ENCODE measurements at places on chromosomes 13 and 19. TPM values are rescaled to one million over a fixed set of nuclear protein-coding genes. Genes with fewer than 3 reads are reported as not detected.

The ZNF540 gene
- total RNA-seq: 6.8 TPM

GRCh38 chr13:94710881-94711560, 1.3 kb downstream of the SOX21 start:
- no peak for DNase-seq

GRCh38 chr19:13234518-13234917, 84.3 kb downstream of the IER2 start:
- no peak for DNase-seq

The FGF21 gene
- total RNA-seq: not detected

DNA sequence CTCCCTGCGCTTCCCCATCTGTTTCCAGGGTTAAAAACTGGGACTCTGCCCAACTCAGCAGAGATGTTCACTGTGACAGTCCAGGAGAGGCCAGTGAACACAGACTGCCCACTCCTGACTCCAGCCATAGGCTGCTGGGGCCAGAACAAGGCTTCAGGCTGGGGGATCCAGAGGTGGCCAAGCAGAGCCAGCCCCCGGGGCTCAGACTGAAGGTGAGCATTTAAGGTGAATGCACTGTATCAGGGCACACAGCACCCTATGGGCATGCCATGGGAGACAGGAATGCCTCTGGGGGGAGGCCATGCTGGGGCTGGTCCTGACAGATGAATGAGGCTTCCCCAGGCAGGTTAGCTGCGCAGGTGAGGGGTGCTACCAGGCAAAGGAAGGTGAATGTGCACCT, 96.4 kb downstream of the TUBA3C start:
- no peak for DNase-seq

DNA sequence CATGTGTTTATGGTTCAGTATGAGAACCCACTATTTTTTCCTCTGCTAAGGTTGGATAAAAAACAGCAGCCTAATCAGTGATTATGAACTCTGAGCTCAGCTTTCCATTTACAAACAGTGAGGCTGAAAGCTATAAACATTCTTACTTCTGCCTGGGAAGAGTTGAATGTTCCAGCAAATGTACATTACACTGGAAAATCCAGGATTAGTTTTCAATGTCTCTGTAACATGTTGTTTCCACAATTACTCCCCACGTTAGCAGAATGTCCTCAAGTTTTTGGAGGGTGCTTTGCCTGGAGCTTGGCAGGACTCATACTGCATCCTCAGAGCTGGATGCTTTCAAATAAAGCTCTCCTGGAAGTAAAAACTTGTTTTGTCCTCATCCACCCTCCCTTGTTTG, 150.4 kb downstream of the POSTN start:
- no peak for DNase-seq

DNA sequence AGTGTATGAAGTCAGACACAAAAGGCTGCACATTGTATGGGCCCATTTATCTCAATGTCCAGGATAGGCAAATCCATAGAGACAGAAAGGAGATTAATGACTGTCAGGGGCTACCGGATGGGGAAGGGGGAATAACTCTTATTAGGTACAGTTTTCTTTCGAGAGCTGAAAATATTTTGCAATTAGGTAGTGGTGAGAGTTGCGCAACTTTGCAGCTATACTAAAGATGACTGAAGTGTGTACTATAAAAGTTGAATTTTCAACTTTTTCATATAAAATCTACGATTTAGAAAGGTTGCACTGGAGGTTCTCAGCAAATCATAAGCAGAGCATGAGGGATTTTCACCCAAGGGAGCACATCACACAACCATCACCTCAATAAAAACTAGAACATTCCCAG, 16.1 kb upstream of the SLC15A1 start:
- no peak for DNase-seq

GRCh38 chr13:51823359-51823758, 19.4 kb upstream of the DHRS12 start:
- no peak for DNase-seq

- DNase-seq: no peak
These were observed 1109.0 kb downstream of the UQCRFS1 start for GRCh38 chr19:28103921-28104320.

The KLF1 gene
- total RNA-seq: not detected

The ZNF610 gene
- total RNA-seq: 2.5 TPM

The PCP2 gene
- 6.6 TPM for total RNA-seq
